C1 segment of cervical spinal cord (tissue), 14 donors: ENCODE measurements at places on chromosomes 3 and 15.

DNA sequence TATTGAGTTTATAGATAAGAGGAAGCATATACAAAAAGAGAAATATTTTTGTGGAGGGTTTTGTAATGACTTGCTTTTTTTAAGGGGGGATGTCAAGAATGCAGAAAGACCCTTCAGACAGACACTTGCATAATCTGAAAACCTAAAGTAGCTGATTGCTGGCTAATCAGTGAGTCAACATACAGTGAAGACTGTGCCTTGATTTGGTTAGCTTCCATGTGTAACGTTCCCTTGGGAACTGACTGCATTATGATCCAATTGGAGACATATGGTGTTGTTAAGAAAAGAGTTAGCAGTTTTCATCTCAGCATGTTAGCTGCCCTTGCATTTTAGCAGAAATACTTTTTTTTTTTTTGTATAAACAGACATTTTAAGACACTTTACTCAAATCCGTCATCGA, 483.2 kb downstream of the RBMS3 start:
- DNase-seq = no peak

DNA sequence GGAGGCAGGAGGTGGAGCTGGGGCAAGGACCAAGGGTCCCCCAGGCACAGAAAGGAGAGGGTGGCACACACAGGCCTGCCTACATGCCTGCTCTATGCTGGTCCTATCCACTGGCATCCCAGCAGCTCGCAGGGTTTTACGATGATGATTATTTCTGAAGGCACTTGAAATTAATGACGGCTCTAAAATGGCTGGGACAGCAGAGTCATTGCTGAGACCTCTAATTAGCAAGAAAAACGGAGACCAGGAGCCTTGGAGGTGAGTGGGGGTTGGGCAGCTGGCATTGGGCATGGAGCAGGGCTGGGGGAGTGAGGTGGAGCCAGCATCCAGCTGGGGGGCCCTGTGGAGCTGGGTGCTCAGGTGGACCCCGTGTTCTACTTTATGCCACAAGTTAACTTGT, 3.5 kb upstream of the LINGO1 start:
- DNase-seq = no peak

DNA sequence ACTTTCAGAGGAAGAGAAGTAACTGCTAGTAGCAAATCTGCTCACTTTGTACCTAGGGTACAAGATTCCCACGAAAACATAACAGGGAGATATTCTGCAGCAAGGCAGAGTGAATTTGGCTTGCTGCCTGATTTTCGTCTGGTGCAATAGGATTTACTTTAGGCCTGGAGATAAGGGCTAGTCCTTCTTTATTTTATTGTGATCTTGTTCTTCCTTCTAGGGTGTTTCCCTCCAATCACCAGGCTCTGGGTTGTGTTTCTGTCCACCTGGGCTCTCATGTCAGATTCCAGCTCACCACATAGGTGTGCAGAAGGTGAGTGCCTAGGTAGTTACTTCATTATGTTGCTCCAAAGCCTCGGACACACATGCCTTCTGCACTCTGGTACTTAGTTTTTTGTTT, 211.8 kb upstream of the RGMA start:
- DNase-seq = no peak

DNA sequence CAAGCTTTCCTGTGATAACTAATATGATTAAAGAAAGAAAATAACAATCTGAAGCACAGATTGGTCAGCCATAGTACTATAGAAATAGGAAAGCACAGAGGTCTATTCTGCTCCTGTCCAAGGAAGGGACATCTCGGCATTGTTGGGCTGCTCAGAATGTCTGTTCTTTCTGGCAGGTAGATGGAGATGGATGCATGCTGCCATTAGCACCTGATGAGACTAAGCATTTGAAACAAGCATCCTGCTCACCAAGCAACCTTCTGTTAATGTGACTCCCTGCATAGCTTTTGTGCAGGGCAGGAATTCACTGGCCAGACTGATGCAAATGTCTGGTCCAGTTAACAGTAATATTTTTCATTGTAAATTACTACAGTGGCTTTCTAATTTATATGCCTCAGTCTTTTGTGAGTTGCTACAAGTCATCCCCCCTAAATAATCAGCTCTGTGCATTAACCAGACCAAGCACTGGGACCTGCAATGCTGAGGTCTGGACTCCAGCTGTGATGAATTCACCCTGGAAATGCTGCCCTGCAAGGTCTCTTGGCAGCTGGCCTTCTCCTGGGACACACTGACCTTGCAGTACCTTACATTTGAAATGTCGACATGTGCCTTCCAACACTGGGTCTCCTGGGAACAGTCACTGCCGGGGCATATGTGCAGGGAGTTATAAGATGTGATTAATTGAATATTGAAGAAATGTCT, 1123.7 kb downstream of the IGSF11 start:
- no peak for DNase-seq

DNA sequence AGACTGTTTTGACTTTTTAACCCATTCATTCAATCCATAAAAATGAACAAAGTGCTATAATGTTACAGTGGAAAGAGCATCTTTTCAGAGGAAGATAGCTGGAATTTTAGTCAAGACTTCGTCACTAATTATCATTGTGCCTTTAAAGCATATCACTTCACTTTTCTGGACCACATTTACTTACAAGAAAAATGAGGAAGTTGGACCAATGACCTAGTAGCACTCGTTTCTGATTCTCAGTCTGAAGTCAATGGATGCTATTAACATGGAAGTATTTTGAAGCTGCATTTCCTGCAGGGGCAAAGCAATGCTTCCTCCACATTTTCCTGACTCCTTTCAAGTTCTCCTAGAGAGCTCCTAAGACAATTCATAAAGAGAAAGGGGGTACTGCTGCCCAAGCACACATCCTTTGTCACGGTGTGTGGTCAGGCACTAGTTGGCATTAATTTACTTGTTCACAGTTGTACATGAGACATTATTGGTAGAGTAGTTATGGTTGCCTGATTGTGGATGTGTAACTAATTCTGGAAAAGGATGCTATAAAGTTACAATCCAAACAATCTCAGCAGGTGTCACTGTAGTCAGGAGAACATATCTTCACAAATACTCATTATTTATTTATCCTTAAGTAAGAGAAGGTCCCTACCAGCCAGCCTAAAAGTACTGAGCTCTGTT, 1049.1 kb downstream of the FHIT start:
- DNase-seq = no peak

DNA sequence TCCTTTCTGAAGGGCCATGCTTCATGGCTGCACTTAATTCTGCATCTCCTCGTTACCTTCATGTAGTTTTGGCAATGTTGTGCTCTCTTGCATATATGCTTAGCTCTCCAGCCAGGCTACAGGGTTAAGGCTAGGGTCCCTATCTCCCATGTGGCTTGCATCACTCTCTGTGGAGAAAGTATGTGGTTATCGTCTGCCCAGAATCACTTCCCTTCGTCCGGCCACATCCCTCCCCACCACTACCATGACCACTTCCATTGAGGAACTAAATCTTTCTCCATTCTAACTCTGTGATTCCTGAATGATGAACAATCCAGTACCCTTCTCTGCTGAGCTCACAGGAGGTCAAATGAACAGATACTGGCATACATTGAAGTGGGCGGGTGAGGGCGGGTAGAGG, 34.0 kb downstream of the WWTR1 start:
- no peak for DNase-seq

DNA sequence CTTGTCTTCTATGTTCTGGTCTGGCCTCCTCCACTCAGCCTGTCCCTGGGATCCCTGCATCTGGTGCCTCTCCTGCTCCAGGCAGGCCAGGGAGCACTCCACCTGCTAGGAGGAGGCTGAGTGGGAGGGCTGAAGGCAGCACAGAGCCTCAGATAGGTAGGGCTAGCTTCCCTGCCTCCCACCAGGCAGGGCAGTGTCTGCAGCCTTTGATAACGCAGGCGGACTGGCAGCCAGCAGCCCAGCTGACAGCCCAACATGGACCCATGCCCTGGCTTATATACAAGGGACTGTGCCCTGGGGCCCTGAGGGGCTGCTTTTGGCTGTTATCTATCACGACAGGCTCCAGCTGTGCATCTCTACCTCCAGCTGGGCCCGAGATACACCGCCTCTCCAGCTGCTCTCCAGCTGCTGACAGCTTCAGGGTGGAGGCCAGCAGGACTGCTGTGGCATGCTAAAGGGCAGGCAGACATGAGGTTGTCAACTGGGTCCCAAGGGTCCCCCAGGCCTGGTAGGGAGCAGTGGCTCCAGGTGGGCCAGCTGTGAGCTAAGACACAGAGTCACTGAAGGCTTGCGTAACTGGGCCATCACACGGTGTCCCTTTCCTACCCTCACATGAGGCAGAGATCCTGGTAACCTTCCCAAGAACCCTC, 5.2 kb upstream of the CLK3 start:
- no peak for DNase-seq

- no peak for DNase-seq
Measured at GRCh38 chr3:59262076-59262498, 212.3 kb upstream of the CFAP20DC start.

DNA sequence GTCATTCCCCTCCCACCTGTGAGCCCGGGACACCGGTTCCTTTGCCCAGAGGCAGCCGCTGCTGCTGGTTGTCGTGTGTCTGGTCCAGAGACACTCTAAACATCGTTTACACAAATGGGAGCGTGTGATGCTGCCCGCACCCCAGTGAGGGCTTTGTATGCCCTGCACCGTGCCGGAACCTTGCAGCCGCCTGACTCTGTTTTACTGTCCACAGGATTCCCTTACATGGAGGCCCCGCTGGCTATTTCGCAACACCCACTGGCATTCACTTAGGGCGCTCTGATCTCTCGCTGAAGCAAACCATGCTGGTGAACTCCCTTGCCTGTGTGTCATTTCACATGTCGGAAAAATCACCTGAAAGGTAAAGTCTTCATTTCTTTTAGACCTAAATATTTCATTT, 100.8 kb upstream of the SLC6A6 start:
- no peak for DNase-seq

GRCh38 chr15:77921664-77922063, 155.8 kb downstream of the TBC1D2B start:
- DNase-seq = no peak

DNA sequence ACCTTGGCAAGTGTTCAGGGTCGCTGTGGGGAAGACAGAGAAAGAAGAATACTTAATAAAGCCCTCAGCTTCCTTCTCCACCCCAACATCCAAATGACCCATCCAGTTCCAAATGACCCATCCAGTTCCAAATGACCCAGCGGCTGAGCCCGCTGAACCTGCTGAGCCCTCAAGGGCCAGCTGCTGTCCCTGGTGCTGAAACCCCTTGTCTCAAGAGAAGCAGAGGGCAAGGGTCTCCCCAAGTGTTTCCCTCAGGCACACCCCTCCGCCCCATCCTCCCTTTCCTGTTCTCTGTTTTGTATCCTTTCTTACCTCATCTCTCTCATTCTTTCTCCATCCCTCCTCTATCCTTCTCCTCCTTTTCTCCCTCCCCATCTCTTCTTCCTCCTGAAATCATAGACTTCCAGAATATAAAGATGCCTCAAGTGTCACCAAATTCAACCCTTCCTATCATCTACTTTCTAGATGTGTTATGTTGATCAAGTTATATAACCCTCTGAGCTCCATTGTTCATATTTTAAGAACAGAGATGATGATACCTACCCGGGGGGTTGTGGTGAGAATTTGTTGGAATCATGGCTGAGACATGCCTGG, 29.0 kb downstream of the CCDC33 start:
- no peak for DNase-seq

DNA sequence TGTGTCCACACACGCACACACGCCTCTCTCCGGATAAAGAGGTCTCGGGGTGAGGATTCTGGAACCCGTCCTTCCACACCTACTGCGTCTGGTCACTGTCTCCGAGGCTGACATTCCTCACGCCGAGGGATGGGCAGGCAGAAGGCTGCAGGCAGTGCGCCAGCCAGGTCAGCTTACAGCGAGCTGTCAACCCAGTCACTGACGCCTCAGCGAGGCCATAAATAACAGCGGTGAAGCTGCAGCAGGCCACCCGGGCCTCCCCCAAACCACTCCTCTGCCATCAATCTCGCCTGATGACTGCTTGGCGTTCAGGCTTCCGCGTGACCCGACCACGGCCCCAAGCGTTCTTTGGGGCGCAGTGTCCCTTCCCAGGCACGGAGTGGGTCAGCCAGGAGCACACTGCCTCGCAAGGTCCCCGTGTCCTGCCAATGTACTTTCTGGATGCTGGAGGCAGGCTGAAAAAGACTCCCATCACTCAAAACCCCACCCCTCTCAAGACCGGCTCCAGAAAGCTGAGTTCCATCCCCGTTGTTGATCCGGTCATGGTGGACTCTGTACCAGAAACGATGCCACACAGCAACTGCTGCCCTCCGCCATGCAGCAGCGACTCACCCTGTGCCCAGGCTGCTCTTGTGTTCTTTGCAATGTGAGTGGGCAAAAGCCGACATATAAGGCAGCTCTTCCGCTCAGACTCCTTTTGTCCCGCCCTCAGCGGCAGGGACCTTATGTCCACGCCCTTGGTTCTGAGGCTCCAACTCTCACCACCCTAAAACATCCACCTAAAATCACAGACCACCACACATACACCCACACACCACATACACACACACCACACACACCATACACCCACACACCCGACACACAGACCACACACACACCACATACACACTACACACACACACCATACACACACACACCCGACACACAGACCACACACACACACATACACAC, 27.1 kb downstream of the CPN2 start:
- no peak for DNase-seq

DNA sequence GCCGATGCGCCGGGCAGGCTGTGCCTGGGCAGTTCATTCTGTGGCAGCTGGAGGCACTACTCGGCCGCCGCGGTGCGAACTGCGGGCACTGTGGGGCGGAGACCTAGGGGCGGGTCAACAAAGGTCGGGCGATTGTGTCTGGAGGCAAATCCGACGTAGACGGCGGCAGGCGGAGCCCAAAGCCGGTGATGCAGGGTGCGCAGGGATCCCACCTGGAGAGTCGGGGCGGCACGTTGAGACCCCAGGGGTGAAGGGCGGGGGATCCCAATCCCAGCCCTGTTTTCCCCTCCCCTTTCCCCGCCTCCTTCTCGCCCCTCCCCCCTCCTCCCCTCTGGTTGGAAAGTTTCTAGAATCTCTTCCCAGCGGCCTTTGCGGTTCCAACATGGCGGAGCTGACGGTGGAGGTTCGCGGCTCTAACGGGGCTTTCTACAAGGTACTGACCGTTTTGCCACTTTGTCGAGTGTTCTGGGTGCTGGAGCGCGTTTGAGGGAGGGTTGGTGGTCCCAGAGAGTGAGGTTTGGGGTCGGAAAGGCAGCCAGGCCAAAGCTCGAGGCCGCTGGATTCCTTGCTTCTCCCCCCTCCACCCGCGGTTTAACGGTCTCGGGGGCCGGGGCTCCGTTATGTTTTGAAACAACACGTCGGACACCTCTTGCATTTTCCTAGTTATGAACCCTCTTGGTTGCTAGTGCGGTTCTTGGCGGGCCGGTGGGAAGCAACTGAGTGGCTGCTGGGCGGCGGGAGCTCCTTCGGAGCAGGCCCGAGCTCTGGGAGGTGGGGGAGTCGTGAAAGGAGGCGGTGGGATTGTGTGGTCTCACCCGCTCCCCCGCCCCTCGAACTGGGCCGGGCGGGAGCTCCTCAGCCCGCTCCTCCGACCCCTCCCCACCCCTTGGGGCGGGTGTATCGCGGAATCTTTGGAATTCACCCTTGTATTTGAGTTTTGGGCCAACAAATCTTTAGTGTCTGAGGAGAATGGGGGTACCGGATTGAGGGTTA, at the start of gene FXR1:
TSS of gene FXR1 (plus strand) at position 367 of the 993 bp plus-strand sequence. CDS start at position 383, 16 bp downstream.
- peak; percentile 99 for DNase-seq
